ENCODE measurements at places on chromosomes 13 and 19.

GRCh38 chr19:607301-608154, 17.8 kb downstream of the HCN2 start:
- no peak for DNase-seq

DNA sequence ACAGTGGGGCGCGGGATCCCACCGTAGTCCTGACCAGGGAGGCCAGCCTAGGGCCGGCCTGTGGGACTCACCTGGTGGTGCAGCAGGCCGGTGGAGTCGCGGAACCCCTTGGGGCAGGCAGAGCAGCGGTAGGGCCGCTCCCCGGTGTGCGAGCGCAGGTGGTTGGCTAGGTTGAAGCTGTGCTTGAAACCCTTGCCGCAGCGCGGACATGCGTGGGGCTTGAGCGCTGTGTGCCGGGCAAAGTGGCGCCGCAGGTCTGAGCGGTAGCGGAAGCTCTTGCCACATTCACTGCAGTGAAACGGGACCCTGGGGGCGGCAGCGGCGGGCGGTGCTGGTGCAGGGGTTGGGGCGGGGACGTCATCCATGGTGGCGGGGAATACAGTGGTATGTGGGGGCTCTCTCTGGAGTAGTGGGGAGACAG, 1.8 kb downstream of the FIZ1 start:
- no peak for DNase-seq

- DNase-seq: no peak
Measured at GRCh38 chr13:45048890-45049407, 59.6 kb downstream of the GPALPP1 start.

- peak; percentile 5 for DNase-seq
Measured at GRCh38 chr19:38209671-38210457, 14.2 kb downstream of the DPF1 start.

Measured in SHP77 (cell line).